ENCODE measurements at places on chromosomes 3 and 15. TPM values are rescaled to one million over a fixed set of nuclear protein-coding genes. Genes with fewer than 3 reads are reported as not detected.
A peak's percentile ranks its signal among the peaks of the same experiment; 100 is the strongest.

DNA sequence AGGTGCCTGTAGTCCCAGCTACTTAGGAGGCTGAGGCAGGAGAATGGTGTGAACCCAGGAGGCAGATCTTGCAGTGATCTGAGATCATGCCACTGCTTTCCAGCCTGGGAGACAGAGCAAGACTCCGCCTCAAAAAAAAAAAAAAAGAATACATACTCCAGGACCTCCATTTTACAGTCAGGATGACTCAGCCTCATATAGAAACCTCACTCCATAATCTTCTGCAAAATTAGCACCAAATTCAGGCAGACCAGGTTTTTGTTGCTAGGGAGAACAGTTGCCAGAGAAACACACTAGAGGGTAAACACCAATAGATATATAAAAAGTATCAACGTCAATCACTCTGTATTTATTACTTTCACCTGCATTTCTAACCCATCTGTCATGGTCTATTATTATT is 28.3 kb upstream of the AP3B2 start:
- no peaks in the 10 kb centered on the region for H3K27me3 ChIP-seq
- H3K36me3 ChIP-seq, result no peaks in the 10 kb centered on the region
- no peak overlapping the region for H3K27ac ChIP-seq
- no peak for DNase-seq
- H3K4me3 ChIP-seq, result no peak overlapping the region

DUOXA2 gene
- 20.6 TPM for total RNA-seq

TPM1 gene
- 78.7 TPM for total RNA-seq

DNA sequence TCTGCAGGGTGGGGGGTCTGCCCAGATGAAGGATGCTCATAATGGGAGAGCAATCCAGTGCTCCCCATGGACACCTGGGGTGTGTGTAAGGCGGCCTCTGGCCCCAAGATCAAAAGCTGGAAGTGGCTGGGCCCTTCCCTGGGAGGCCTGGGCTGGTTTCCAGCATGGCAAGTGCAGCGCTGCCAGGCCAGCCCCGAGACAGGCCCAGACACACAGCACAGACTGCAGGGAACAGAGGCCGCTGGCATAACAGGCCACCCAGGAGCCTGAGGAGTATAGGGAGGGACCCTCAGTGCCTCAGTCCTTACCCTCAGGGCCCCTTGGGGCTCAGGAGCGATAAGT is 10.0 kb downstream of the ITPKA start:
- no peaks in the 10 kb centered on the region for H3K36me3 ChIP-seq
- H3K4me3 ChIP-seq, result no peak overlapping the region
- no peak overlapping the region for H3K27ac ChIP-seq
- peaks cover 25% of the 10 kb centered on the region for H3K4me1 ChIP-seq
- DNase-seq, result no peak

GCSAM gene
- total RNA-seq, result 0.57 TPM

ZXDC gene
- 34.5 TPM for total RNA-seq

ATP10A gene
- 1.5 TPM for total RNA-seq

- peaks cover 13% of the 10 kb centered on the region for H3K27me3 ChIP-seq
- H3K4me3 ChIP-seq, result no peak overlapping the region
- no peak for DNase-seq
Observed at GRCh38 chr3:122947738-122948137, 79.8 kb downstream of the SEMA5B start.

UNC13C gene
- 0.19 TPM for total RNA-seq

DNA sequence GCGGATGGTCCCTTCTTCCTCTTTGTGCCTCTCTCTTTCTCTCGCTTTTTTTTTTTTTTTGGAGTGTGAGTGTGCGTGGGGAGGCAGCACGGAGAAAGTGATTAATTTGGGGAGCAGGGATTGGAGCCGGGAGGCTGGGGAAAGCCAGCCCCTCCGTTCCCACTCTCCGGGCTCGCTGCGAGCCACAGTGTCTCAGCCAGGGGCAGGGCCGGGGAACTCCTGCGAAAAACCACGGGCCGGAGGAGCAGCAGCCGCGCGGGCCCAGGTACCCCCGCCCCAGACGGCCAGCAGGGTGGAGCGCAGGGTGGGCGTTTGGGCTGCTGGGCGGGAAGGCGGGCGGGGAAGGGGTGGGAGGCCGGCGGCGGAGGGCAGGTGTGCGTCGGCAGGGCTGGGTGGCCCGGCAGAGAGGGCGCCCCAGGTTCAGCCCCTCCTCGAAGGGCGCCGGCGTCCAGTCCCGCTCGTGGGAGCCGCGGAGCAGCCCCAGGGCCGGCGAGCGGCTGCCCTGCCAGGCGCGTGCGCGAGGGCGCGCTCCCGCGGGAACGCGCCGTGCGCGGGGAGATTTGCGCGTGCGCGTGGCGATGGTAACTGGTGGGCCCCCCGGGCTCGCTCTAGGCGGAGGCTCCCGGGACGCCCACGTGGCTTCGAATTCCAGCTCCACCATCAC is 1.4 kb downstream of the CHL1 start:
- H3K4me3 ChIP-seq, result peak overlapping the region; percentile 50
- peaks cover 51% of the 10 kb centered on the region for H3K27me3 ChIP-seq
- peaks cover 18% of the 10 kb centered on the region for H3K4me1 ChIP-seq
- DNase-seq, result no peak

DNA sequence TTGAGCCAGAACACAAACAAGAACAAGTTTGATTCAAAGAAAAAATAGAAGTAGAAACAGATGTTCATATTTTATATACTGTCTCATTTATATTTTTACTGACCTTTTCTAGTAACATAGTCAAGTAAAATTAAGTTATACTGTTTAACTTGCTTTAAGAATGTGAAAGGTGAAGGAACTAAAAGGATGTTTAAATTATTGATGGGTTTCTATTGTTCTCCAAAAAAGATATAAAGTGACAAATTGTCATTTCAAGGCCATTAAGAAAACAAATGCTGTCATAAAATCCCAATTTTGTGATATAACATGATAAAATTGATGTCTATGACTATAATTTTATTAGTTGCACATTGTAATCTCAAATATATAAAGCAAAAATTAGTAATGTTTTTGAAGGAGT is 7.3 kb downstream of the GPR149 start:
- H3K27me3 ChIP-seq, result peaks cover 9% of the 10 kb centered on the region
- H3K27ac ChIP-seq, result no peak overlapping the region
- H3K4me1 ChIP-seq, result no peaks in the 10 kb centered on the region
- no peak for DNase-seq
- H3K36me3 ChIP-seq, result no peaks in the 10 kb centered on the region

DNA sequence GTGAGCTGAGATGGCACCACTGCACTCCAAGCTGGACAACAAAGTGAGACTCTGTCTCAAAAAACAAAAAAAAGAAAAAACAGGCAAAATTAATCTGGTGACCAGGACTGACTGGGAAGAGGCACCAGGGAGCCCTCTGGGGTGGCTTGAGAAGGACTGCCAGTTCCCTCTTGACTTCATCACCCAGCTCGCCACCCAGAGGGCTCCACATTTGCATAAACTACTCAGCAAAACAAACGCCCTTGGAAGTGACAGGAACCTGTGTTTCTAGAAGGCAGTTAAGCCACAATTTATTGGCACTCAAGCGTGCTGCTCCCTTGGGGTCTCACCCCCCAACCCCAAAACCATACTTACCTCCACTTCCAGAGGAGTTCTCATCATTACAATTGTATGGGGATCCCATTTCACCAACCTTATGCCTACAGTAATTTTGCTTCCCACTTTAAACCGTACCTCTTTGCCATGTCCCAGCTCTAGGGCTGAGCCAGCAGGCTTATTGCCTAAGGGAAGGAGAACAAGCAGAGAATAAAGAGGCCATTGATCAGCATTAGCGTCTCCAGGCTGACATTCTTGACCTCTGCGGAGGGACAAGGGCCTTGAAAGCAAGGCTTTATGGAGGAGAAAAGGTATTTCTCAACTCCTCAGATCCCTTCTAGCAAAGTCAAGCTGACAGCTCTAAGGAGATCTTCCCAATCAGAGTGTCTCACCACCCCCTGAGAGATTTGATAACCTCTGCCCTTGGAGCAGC is 357.4 kb downstream of the SHQ1 start:
- H3K27me3 ChIP-seq, result no peaks in the 10 kb centered on the region
- H3K4me3 ChIP-seq, result no peak overlapping the region
- H3K36me3 ChIP-seq, result no peaks in the 10 kb centered on the region
- DNase-seq, result no peak
- H3K27ac ChIP-seq, result no peak overlapping the region

DNA sequence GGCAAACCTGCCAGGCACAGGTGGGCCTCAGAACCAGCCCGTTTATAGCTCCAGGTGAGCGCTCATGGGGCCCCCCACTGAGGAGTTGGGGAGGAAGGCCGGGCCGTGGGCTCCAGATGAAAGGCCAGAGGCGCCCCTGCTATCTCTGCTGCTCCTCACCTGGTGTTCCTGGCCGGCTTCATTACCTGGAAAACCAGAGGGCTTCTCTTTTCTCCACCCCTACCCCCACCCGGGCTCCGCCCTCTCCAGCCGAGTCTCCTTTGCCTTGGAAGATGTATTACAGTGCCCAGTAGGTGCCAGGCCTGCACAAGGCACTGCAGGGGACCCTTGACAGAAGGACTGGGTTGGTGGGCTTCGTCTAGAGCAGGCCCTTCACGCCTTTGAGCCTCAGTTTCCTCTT is 111.4 kb downstream of the WNT7A start:
- H3K4me1 ChIP-seq, result no peaks in the 10 kb centered on the region
- no peaks in the 10 kb centered on the region for H3K36me3 ChIP-seq
- no peak overlapping the region for H3K4me3 ChIP-seq

- H3K27me3 ChIP-seq, result no peaks in the 10 kb centered on the region
- H3K4me3 ChIP-seq, result no peak overlapping the region
- no peak overlapping the region for H3K27ac ChIP-seq
- H3K36me3 ChIP-seq, result no peaks in the 10 kb centered on the region
- no peaks in the 10 kb centered on the region for H3K4me1 ChIP-seq
- no peak for DNase-seq
Observed at GRCh38 chr3:76024640-76025039, 239.3 kb upstream of the ZNF717 start.

CCR4 gene
- total RNA-seq, result 0.94 TPM

ECE2 gene
- total RNA-seq, result not detected

GRCh38 chr15:77021803-77022381 is 27.0 kb downstream of the PSTPIP1 start:
- peak overlapping the region; percentile 33 for H3K27ac ChIP-seq
- no peak overlapping the region for H3K4me3 ChIP-seq
- DNase-seq, result no peak
- no peaks in the 10 kb centered on the region for H3K27me3 ChIP-seq
- no peaks in the 10 kb centered on the region for H3K36me3 ChIP-seq
- H3K4me1 ChIP-seq, result peaks cover 7% of the 10 kb centered on the region

DNA sequence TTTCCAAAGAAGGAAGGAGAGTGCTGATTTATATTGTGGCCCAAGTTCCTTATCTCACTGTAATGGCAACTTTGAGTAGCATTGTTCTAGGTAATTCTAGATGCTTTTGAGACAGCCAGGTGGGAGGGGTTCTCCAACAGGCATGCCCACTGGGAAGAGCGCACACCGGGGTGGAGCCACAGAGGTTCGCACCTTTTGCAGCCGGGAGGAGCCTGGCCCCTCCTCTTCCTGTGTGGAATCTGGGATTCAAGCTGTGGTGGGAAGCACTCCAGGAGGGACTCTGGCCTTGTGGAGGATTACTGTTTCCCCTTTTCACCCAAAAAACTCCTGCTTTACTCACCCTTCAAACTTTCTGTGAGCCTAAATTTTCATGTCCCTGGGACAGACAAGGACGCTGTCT is 53.1 kb downstream of the CFAP20DC start:
- H3K4me3 ChIP-seq, result no peak overlapping the region
- H3K27me3 ChIP-seq, result no peaks in the 10 kb centered on the region
- DNase-seq, result no peak

P3H2 gene
- 41.2 TPM for total RNA-seq

THAP10 gene
- 1.5 TPM for total RNA-seq

DNA sequence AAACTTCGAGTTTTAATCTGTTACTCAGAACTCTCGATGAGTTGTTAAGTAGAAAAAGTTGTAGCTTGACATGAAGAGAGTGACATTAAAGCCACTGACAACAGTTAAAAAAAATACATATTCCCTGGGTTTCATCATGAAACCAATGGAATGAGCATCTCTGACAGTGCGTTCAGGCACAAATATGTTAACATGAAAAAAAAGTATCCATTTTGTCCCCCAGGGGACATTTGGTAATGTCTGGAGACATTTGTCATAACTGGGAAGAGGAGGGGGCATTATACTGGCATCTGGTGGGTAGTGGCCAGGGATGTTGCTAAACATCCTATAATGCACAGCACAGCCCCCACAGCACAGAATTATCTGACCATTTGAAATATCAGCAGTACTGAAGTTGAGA is 14.8 kb upstream of the FOXP1 start:
- no peaks in the 10 kb centered on the region for H3K36me3 ChIP-seq
- H3K4me3 ChIP-seq, result no peak overlapping the region
- no peaks in the 10 kb centered on the region for H3K27me3 ChIP-seq
- DNase-seq, result no peak

DNA sequence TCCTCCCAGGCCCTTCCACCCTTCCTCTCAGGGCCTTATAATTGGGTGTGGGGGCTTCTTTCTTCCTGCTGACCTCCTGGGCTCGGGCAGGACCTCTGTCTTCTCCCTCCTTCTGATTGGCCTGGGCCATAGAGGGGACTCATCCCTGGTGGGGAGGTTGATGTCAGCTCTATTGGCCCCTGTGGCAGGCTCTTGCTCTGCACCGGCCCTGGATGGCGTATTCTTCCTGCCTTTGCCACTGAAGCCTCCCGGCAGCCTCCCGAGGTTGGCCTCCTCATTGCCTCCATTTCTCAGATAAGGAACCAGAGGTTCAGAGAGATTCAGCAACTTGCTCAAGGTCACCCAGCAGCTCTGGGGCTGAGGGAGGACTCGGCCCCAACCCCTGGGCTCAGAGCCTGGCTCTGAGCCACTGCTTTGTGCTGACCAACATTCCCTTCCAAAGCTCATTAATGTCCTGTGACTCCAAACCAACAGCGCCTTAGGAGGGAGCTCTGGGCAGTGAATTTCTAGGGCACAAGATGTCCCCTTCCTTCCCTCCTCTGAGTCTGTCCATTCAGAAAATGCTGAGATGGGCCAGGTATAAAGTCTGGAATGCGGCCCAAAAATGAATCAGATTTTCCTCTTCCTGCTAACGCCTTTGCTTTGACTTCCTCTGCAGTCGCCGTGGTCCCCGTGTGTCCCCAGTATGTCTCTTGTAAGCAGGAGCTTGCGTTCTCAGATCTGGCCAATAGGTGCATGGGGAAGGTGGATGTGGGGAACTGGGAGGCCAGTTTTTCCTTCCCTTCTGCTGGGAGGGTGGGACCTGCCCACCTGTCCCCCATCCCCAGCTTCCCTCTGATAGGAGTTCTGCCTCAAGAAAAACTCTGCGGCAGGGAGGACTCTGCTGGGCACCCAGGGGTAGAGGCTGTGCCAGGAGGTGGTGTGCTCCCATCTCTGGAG is 74.2 kb downstream of the HMCES start:
- no peak overlapping the region for H3K4me3 ChIP-seq
- H3K27ac ChIP-seq, result peak overlapping the region; percentile 62
- no peak for DNase-seq

GRCh38 chr3:45603226-45603625 is 8.7 kb downstream of the LIMD1 start:
- DNase-seq, result no peak
- no peak overlapping the region for H3K27ac ChIP-seq
- H3K27me3 ChIP-seq, result no peaks in the 10 kb centered on the region
- H3K4me1 ChIP-seq, result peaks cover 90% of the 10 kb centered on the region

TMEM207 gene
- not detected for total RNA-seq

- no peaks in the 10 kb centered on the region for H3K4me1 ChIP-seq
- H3K27me3 ChIP-seq, result no peaks in the 10 kb centered on the region
- H3K27ac ChIP-seq, result no peak overlapping the region
- H3K36me3 ChIP-seq, result no peaks in the 10 kb centered on the region
- no peak for DNase-seq
- no peak overlapping the region for H3K4me3 ChIP-seq
Observed at GRCh38 chr3:176430244-176431037, 766.8 kb downstream of the TBL1XR1 start.

RLBP1 gene
- not detected for total RNA-seq

SNTN gene
- not detected for total RNA-seq

GP9 gene
- not detected for total RNA-seq

GRCh38 chr3:151852074-151852811 is 21.2 kb upstream of the SUCNR1 start:
- H3K27me3 ChIP-seq, result no peaks in the 10 kb centered on the region
- DNase-seq, result no peak
- no peak overlapping the region for H3K27ac ChIP-seq
- H3K4me1 ChIP-seq, result no peaks in the 10 kb centered on the region
